ENCODE measurements at places on chromosomes 12 and 14.

DNA sequence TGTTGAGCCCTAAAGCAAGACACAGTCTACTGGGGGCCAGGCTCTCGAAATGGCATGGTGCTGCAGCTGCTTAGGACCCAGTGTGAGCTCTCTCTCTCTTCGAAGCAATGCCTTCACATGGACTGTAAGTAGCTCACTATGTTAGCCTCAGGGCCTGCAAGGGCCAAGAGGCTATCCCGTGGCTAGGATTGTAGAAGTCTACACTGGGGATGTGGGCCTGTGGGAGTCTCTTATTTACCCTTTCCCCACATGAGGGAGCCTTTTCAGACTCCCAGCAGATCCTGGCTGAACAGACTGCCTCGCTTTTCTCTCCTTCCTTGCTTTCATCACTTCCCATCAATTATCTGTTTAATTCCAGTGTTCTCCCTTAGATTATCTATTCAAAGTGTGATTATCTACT lies 101.4 kb downstream of the GPR65 start:
- DNase-seq = no peak

DNA sequence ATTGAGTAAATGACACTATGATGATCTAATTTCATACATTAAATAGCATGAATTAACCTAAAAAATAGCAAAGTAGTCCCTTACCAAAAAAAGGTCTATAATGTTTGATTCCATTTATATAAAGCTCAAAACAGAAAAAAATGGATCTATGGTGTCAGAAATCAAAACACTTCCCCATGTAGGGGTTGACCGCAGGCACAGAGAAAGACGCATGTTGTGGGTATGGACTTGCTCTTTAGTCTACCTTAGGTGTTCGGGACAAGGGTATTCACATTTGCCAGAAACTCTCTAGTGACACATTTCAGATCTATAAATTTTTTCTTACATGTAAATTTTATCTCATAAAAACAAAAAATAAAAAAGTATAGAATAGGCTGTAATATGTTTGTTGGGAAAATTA lies 1262.9 kb downstream of the TMEM121 start:
- no peak for DNase-seq

DNA sequence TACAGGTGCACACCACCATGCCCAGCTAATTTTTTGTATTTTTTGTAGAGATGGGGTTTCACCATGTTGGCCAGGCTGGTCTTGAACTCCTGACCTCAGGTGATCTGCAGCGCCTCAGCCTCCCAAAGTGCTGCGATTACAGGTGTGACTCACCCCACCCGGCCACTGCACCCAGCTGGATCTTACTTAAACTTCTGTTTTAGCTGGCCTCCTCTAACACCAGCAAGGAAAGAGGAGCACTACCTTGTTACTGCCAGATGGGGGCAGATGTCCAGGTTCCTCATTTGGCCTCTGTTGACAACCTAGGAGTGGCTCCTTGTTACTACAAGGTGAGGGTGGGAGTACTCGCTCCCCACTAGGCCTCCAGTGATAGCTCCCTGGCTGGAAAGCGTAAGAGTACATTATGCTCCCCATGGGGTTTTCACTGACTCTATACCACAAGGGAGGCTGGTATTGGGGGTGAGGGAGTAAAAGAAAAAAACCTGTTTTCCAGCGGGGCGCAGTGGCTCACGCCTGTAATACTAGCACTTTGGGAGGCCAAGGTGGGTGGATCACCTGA lies 13.2 kb upstream of the ARF6 start:
- DNase-seq = peak; percentile 62

GRCh38 chr12:53414756-53415417 lies 8.8 kb upstream of the AMHR2 start:
- no peak for DNase-seq

GRCh38 chr12:7075939-7076338 lies 15.4 kb downstream of the C1S start:
- DNase-seq = no peak

- no peak for DNase-seq
Measured at GRCh38 chr12:113932381-113933196, 33.5 kb downstream of the RBM19 start.

DNA sequence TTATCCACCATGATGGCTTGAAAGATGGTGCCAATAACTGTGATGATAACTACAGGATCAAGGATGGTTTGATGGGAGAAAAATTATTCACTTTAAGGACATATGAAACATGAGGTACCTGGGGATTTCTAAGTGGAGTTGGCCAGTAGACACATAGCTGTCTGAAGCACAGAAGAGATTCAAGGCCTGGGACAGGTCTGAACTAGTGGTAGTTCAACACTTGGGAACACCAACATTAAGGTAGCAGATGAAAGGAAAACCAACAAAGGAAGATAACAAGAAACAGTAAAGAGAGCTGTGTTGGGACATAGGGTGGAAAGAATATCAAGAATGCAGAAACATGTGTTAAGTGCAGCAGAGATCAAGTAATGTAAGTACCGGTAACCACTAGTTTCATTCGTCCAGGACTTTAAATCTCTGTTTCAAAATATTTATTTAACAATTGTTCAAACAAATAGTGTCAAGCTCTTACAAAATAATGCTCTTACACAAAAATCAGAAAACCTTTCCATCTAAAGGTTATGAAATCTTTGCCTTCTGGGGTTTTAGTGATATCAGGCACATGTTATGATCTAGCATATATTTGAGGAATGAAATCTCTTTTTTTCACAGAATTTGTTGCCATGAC lies 104.7 kb downstream of the ST8SIA1 start:
- DNase-seq = no peak

- DNase-seq = no peak
Measured at GRCh38 chr12:69345742-69346141, 2.4 kb upstream of the LYZ start.

- DNase-seq = no peak
Measured at GRCh38 chr12:110458756-110459155, 8.6 kb upstream of the ARPC3 start.

DNA sequence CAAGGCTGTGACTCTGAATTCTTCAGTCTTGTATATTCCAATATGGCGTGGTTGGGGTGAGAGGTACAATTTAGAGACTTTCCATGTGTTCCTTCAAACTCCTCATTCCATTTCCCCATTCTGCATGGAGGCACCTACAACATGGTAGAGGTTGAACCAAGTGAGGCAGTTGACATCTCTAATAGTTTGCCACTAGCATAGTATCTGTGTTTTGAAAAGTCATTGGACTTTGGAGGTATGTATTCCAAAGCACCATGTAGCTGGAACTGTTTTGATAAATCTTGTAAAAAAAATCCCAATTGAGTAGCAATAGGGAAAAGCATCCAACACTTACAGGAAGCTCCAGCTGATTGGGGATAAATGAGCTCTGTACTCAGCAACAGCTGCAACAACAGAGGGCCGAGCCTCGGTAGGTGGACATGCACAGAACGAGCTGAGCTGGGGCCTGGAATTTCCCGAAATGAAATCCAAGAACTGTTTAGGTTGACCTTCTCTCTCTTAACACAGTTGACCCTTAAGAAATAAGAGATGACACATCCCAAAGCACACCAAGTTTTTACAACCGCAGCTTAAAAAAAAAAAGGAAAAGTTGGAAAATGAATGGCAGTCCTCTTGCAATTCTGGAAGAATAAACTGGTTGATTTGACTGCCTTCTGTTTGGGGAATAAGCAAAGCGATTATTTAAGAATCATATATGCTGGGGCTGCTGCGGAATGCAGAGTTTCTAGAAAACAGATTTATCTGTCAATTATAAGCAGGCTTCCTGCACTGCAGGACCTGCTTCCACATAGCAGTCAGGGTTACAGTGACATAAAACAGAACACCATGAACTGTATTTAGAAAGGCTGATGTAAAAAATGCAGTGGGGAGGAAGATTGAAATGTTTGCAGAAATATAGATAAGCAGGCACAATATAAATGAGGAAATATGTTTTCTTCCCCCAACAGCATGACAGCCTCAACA lies 194.6 kb upstream of the KRR1 start:
- DNase-seq = no peak

DNA sequence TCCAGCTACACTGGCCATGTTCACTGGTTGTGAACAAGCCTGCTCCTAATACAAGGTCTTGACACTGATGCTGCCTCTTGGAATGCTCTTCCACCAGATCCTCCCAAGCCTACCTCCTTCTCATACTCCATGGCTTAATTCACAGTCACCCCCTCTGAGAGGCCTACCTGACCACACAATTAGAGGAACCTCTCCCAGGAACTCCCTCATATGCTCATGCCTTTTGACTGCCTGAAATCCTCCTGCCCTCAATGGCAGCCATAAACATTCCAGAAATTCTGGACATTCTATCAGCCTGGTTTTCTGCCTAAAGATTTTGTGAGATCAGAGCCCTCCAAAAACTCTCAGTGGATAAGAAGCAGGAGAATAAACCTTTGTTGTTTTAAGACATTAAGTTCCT lies 340.2 kb downstream of the C12orf75 start:
- DNase-seq = no peak

DNA sequence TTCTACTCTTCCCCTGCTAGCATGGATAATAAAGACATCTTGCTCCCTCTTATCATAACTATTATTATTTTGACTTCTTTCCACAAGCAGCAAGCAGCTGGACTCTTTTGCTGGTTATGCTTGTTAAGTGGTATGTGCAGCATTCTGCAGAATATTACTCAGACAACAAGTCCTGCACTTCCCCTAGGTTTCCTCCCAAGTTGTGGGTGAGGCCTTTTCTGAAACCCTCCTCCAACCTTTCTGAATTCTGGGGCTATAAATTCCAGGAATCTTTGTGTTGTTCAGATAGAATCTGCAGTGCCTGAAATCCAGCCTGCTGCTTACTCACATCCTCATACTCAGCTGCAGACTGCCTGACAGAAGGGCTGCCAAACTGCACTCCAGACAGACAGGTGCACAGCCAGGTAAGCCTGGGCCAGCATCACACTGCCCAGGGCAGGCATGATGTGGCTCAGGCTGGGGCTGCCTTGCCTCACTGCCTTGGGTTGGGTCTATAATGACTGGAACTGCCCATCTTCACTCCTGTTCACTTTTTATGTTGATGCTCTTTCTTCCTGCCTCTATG lies 6.2 kb upstream of the DHRS2 start:
- DNase-seq = no peak
